ENCODE measurements at places on chromosomes 1 and 21.

DNA sequence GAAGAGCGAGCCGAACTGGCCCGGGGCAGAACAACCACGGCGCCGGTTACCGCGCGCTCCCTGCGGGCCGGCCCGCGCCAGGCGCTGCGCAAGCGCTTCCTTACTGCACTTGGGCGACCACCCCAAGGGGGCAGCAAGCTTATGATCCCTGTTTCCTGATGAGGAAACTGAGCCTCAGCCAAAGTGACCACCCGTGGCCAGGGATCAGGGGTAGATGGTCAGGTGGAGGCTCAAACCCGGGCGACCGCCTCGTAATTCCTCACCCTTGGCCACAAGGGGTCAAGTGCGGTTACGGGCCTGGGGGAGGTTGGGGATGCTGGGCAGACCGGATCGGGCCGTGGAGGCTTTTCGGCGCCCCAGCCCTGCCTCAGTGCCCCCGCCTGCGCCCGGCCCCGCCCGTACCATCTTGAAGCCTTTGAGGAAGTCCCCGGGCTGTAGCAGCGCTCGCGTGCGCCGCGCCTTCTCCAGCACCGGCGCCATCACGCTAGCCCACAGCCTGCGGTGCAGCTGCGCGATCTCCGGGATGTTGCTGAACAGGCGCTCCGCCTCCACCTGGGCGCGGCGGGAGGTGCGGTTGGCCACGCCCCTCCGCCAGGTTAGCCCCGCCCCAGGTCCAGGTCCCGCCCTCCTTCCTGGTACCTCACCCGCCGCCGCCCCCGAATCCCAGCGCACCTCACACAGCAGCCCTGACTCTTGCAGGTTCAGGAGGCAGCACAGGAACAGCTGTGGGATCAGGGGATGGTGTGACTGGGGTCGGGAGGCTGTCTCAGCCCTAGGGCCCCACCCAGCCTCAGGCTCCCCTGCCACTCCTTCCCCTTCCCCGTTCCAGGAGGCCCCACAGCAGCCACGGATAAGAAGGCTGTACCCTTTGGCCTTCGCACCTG is 5.4 kb upstream of the TNFRSF25 start:
- DNase-seq = peak; percentile 89

DNA sequence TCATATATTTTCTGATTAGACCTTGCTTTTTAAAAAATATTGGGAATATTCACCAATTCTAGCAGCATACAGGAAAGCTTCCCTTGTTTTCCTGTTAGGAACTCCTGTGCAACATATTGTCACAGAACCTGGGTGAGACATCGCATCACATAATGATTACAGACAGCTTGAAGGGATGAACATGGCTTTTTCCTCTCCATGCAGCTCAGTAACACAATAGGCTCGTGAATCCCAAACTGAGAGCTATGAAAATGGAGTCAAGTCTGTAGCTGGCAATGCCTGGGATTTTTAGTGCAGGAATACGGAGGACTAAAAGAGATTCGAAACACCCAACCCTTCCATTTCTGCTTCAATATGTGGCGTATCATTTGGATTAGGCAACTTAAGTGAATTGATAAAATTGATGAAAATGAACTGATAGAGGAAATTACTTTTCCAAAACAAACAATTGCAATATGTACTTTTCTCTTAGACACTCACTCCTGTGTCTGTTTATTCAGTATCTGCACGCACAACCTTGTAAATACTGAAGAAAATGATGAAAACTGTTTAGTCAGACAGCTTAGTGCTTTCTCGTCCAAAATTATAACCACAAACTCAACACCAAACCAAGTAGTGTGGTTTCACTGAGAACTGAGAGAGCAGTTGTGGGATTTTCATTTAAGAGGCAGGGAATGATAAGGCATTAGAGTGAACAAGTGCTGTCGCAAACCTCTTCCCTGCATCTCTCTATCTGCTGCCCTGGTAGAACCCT is 250.4 kb downstream of the PTBP2 start:
- no peak for DNase-seq

GRCh38 chr1:85628791-85629531 is 48.4 kb downstream of the CCN1 start:
- DNase-seq = peak; percentile 68

DNA sequence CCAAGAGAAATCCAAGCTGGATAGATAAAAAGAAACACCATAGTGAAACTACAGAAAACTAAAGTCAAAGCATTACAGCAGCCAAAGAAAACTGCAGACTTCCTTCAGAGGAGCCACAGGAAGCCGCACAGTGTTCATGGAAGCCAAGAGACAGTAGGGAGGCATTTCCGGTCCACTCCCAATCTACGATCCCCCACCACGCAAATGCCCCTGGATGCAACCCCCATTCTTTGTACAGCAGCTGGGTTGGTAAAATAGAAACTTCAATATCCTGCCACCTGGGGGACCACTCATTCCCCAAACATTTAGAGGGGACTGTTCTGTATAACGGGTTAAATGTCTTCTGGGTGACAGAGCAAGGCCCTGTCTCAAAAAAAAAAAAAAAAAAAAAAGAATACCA is 43.9 kb upstream of the TSPEAR start:
- no peak for DNase-seq

DNA sequence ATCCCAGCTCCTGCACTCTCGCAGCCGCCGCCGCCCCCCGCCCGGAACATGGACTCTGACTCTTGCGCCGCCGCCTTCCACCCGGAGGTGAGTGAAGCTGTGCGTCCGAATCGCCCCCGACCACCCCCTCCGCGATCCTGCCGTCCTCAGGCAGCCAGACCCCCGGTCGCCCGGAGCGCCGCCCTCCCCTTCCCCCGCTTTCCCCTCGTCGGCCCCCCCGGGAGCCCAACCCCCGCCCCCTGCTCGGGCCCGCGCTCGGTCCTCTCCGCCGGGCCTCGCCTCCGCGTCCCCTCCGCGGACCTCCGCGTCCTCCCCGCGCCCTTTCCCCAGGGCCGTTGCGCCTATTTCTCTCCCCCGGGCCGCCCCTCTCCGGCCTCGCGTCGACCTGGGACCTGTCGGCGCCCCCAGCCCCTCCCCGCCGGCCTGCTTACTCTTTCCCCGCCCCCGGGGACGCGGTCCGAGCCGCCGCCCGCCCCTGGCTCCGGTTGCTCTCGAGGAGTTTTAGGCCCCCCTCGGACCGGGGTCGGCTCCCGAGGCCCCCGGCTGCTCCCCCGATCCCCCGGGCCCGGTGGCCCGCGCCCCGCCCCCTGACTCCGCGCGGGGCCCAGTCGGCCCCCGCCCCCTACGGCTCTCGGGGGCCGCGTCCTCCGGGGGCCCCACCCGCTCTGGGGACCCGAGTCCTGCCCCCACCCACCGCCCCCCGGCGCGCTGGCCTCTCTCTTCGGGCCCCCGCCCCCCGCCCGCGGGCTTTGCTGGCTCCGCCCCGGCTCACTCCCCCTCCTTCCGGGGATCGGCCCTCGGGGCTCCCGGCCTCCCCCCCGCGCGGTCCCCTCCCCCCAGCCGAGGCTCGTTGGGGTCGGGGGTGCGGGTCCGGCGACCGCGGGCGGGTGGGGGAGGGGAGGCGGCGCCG is 743 bp downstream of the PHF13 start:
- DNase-seq = peak; percentile 52

DNA sequence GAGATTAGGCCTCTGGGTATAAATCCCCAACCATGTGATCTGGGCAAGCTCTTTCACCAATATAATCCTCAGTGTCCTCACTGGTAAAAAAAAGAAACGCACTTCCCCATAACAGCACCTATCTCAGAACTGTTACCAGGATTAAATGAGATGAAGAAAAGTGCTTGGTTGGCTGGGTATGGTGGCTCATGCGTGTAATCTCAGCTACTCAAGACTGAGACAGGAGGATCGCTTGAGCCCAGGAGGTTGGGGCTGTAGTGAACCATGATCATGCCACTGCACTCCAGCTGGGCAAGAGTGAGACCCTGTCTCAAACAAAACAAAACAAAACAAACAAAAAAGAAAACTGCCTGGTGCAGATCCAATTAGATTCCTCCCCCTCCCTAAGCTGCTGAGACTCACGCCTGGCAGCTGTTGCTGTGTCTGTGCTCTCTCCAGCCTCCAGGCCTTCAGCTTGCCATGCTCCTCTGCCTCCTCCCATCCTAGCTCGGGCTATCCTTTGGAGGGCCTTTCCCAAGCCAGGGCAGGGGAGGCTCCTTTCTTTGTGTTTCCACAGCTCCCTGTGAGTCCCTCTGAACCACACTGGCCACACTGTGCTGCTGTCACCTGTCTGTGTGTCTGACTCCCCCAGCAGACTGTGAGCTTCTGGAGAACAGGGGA is 19.0 kb downstream of the CYB5RL start:
- DNase-seq = no peak

DNA sequence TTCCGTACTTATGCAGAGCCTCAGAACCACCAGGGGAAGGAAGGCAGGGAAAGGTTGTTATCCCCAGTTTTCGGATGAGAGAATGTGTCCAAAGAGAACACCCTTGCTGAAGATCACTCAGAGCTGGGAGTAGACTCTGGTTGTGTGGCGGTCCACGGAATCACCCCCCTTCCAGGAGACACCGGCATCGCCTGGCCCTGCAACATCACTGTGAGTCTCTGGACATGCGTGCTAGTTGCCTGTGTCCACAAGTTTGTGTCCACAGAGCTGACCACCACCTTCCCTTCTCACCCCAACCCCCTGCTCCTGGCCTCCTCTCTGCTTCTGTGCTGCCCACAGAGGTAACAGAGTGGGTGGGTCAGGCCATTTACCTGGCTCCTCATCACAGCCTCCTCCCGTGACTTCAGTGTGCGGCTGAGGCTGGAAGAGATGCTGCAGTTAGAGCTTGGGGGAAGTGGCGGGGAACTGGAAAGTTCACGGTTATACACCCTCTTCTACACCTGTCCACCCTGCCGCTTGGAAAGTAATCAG is 7.3 kb downstream of the MYBPH start:
- no peak for DNase-seq

DNA sequence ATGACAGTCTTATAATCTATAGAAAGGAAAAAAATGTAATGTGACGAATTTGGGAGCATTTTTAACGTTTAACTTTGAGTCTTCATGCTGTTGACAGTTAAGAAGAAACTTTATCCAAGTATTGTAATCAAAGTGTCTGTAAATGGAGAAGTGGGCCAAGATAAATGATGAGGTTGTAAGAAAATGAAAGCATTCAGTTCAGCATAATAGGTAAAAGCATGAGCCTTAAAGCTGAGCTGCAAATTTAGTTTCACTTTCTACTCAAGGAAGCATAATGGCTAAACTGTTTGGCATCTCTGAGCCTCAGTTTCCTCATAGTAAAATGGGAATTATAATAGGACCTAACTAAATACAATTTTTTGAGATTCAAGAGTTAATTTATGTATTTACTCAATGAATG is 1554.8 kb downstream of the KCNT2 start:
- no peak for DNase-seq

DNA sequence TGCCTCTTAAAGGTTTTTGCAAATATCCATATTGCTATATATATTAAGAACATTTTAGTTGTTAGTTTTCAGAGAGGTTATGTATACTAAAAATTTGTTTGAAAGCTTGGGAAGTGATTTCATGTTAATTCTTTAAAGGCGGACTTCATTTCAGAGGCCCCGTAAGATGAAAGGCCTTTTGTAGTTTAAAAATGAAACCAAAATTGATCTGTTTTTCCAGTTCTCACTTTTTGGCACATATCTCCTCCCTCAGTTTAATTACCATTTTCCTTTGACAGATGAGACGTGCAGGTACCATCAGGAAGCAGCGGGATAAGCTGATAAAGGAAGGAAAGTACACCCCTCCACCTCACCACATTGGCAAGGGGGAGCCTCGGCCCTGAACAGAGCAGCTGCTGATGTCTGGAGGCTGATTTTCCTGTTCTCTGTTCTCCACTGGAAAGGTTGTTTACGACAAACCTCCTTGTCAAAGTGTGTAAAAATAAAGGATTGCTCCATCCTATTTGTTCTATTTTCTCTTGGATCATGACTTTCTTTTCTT is 8.0 kb downstream of the NDUFS5 start:
- no peak for DNase-seq

DNA sequence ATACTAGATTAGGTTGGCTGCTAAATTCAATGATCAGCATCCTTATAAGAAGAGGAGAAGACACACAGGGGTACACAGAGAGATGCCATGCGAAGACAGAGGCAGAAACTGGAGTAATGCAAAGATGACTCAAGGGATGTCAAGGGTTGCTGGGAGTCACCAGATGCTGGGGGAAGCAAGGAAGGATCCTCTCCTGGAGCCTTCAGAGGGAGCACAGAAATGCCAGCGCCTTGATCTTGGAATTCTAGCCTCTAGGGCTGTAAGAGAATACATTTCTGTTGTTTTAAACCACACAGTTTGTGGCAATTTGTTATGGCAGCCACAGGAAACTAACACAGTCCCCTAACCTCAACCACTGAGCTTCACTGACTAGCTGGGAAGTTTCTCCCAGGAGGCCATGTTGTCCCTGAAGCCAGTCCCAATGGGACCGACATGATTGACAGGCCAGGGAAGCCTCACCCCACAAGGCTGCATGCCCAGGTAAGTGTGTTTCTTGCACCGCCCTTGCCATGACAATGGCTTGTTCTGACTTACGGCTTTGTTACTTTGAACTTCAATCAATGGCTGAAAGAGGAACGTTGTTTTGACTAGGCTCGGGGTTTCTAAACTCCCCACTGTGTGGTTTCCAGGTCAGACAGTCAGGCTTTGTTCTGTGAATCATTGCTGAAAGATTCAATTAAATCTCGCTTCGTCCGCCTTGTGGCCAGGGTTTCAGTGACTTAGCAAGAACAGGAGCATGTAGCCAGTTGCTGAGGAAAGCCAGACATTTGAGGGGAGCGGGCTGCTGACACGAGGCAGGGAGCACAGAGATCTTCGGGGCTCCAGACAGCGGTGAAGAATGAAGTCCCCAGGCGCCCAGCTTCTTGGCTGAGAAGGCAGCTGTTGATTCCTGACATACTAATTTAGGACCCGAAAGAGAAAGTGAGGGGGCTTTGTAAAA is 62.3 kb downstream of the RUNX1 start:
- no peak for DNase-seq

DNA sequence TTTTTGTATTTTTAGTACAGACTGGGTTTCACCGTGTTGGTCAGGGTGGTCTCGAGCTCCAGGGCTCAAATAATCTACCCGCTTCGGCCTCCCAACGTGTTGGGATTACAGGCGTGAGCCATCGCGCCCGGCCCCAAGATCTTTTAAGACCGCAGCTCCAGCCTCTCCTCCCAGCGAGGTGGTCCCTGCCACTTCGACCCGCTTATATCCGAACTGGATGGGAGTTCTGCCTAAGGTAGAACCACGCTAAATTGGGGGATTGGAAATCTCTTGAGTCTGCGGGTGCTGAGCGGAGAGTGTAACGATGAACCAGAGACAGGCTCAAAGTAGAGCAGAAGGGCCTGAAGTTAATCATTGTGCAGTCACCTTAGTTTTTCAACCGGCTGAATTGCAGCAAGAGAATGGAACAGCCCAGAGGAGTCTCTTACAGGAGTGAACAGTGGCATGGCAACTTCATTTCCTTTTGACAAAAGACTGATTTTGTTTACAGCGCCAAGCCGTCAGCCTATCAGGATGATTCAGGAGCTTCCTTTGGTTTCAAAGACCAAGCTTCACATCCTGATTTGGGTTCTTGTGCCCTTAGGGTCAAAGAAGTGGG is 726 bp upstream of the CYB5R1 start:
- DNase-seq = no peak

Data from stomach (tissue), 19 donors.